ENCODE measurements at places on chromosomes 7 and 10.

GRCh38 chr7:95688931-95689495, 83.3 kb upstream of the DYNC1I1 start:
- no peak for DNase-seq

GRCh38 chr7:80771523-80771922, 133.1 kb downstream of the CD36 start:
- DNase-seq, result no peak

DNA sequence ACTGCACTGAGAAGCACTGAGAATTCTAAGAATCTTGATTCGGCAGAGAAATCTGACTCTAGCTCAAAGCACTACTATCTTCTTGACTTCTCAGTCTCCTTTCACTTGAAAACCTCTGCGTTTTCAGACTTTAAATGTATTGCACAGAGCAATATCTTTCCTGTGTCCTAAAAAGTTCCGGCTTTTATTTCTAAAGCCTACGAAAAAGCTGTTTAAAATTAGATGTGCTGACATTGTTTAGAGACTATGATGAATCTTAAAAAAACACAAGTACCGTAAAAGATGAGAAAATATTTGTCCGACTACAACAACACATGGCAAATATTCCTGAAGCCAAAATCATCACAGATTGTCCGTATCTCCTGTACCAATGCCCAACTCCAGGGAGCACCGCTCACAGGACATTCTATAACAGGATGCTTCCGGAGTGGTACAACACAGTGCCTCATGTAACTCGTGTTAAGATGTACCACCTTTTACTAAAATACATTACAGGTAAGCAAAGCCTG, 136.9 kb downstream of the CUBN start:
- DNase-seq, result no peak

GRCh38 chr10:104021246-104021645, 54.3 kb downstream of the SLK start:
- DNase-seq, result no peak

DNA sequence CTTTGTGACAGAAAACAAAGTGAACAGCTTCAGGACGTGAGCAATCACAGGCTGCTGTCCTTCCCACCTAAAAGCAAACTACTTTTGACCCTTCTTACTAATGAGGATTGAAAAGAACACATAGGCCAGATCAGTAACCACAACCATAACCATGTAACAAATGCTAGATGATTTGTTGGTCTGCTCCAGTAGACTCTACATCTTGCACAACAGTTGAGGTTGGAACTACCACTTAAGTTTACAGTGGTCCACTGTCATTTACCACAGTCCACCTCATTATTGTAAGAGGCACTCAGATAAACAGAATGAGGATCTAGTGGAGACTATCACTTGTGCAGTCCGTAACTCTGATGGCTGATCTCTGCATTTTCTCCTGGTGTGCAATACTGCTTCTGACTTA, 27.8 kb downstream of the NET1 start:
- DNase-seq, result no peak

DNA sequence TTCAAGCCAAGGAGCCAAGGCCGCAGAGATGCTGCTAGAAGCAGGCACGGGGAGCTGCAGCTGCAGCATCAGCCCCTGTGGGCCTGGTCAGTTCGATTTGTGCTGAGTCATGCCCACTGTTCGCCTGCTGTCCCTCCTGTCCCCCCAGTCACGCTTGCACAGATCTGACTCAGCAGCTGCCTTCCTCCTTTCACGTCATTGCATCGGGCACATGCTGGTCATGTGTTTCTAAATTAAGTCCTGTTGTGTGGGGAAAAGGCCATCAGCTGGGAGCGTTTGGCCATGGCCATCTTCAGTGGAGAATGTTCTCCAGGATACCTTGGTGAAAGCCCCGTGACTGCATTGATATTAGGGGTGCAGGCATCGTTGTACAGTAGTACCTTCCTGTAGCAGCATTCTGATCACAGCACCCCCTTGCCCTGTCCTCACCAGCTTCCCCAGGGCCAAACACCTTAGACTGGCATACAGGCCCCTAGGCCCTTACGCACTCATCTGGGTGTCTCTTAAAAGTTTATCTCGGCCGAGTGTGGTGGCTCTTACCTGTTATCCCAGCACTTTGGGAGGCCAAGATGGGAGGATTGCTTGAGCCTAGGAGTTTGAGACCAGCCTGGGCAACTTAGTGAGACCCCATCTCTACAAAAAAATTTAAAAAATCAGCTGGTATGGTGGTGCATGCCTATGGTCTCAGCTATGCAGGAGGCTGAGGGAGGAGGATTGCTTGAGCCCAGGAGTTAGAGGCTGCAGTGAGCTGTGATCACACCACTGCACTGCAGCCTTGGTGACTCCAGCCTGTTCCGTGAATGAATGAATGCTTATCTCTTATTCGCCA, 23.2 kb downstream of the POR start:
- DNase-seq, result no peak

- DNase-seq, result no peak
Measured at GRCh38 chr7:5683280-5683670, 98.2 kb downstream of the RNF216 start.

DNA sequence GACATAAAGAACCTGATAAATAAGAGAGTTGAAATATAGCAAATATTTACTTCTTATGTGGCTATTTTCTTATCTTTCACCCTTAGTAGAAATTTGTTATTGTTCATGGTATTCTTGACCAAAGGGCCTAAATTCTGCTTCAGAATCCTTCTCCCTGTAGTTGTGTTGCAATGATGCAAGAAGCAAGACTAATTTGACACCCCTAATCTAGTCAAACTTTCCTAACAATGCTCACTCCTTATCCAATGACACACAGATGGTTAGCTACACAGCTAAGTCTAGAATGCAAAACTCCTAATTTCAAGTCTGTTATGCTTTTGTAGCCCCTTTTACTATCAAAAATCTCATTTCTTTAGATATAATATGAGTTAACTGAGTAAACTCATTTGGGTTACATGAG, 56.1 kb downstream of the TWIST1 start:
- no peak for DNase-seq

- no peak for DNase-seq
Measured at GRCh38 chr7:149669121-149669818, 104.1 kb downstream of the ZNF467 start.

DNA sequence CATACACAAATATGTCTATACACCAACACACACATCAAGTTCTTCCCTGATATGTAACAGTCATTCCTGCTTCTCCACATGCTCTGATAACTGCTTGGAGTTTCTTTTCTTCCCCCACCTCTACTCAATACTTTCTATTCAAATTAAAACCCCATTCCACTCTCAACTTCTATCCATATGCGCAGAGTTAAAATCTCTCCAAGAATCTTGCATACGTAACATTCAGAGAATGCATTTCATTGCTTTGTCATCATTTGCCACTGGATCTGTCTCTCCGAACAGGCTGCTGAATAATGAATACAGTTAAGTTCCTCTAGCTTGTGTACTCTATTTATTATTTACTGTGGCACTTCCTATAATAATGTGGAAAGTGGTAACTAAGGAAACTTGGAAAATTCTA, 68.8 kb downstream of the DGKB start:
- DNase-seq, result no peak

GRCh38 chr7:124033095-124033806, 384 bp upstream of the TMEM229A start:
- DNase-seq, result no peak

GRCh38 chr7:46153583-46153950, 232.5 kb upstream of the IGFBP3 start:
- no peak for DNase-seq

DNA sequence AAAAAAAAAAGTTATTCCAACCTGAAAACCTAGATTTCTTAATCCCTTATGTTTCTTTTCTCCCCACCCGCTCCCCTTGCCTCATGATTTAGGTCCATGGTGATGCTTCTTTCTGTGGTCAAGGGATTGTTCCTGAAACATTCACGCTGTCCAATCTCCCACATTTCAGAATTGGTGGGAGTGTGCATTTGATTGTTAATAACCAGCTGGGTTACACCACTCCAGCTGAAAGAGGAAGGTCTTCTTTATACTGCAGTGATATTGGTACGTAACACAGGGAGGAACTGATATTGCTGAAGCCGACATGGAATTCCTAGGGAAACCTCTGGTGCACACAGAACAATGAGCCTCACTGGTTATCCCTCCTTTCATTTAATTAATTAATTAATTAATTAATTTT, 22.7 kb downstream of the DHTKD1 start:
- DNase-seq, result no peak

GRCh38 chr7:81003326-81003725, 84.5 kb upstream of the SEMA3C start:
- no peak for DNase-seq

DNA sequence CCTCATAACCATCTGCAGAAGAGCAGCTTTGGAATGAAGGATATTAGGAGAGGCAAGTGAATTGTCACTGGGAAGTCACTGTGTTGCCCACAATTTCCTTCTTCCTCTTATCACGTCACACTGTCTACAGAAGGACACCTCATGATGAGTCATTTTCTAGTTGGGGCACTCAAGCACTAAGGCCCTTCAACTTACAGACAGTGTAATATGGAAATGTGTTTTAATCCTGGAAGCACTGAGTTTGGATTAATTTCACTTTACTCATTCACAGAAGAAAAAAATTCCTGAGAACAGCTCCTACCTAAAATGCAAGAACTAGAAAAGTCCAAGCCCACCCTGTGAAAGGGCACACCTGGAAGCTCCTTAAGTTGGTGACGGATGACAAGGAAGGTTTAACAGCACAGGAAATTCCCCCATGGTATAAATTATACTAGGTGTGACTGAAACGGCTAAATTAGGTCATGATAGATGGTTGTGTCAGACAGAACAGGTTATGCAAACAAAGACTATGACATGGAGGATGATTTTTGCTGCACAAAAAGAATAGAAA, 56.6 kb downstream of the PARD3 start:
- no peak for DNase-seq

- no peak for DNase-seq
Measured at GRCh38 chr10:97915346-97916131, 65.9 kb downstream of the GOLGA7B start.

GRCh38 chr10:95254629-95255028, 36.2 kb downstream of the PDLIM1 start:
- DNase-seq, result no peak

GRCh38 chr7:1562597-1563051, 6.6 kb upstream of the TMEM184A start:
- no peak for DNase-seq

DNA sequence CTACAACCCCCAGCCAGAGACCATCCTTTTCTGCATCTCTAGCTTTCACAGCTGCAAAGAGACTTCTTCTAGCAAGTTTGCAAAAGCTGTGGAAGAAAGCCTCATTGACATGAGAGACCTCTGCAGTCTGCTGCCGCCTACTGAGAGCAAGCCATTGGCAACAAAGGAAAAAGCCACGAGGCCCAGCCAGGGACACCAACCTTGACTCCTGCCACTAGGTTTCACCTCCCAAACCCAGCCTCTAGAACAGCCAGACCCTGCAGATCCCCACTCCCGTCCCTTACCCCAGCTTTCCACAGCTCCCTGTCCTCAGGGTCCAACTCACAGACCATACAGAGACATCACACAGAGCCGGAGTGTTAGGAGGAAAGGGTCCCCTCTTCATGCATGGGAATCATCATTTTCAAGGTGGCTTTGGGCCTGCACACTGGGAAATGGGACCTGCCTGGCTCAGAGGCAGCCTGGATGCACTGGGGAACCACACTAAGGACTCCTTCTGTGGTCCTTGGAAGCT, 14.6 kb upstream of the C10orf53 start:
- DNase-seq, result no peak

- no peak for DNase-seq
Measured at GRCh38 chr7:41437257-41438196, 265.4 kb downstream of the INHBA start.

GRCh38 chr7:100933734-100934133, 15.6 kb upstream of the MUC3A start:
- DNase-seq, result no peak

GRCh38 chr10:5575482-5576153, 50.9 kb downstream of the CALML3 start:
- no peak for DNase-seq

- no peak for DNase-seq
Measured at GRCh38 chr7:156823435-156823834, 69.5 kb downstream of the LMBR1 start.

- DNase-seq, result no peak
Measured at GRCh38 chr7:138935465-138936011, 45.7 kb downstream of the KIAA1549 start.

- no peak for DNase-seq
Measured at GRCh38 chr10:11765141-11765540, 23.0 kb downstream of the ECHDC3 start.

- no peak for DNase-seq
Measured at GRCh38 chr7:128115336-128115820, 84.1 kb upstream of the LRRC4 start.

DNA sequence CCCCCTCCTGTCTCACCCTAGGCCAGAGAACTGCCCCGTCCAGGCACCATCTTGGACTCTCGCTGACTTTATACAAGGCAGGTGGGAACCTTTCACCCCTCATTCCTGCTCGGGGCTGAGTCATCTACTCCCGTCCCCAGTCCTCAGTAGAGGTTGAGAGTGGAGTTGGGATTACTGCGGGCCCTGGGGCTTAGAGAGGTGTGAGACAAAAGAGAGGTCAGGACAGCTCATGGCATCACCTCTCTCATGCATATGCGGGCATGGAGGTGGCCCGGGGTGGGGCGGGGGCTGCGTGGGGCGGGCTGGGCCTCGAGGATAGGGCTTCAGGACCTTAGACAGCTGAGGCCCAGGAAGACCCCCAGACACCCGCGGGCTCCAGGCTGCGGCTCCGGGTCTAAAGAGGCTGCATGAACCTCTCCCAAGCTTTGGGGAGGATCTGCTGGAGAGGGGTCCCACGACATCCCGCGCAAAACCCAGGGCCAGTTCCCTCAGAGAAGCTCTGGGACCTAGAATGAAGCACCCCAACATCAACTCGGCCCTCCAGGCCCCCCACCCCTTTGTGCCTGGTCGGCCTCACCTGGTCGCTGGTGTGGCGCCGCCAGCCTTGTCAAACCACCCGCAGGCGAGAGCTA, 317 bp downstream of the PDZD7 start:
- no peak for DNase-seq

- DNase-seq, result no peak
Measured at GRCh38 chr10:80539421-80540031, 1.8 kb downstream of the SH2D4B start.

DNA sequence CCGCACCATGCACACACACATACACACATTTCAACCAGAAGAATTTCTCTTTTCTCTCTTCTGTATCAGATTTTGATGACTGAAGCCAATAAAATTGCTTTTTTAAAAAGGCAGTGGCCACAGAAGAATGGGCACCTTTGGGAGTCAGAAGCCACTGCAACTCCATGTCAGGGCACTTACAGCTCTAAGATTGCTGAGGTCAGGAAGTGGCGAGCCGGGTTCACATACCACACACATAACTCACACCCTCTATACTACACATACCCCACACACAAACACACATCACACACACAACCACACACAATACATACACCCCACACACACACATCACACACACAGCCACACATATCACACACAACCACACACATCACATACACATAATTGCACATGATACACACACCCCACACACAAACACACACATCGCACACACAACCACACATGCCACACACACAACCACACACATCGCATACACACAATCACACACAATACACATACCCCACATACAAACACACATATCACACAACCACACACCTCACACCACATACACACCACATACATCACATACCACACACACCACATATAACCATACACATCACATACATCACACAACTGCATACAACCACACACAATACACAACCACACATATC, 31.2 kb downstream of the GPRIN2 start:
- DNase-seq, result no peak

GRCh38 chr10:30751678-30752331, 122.3 kb upstream of the LYZL2 start:
- peak; percentile 66 for DNase-seq

GRCh38 chr10:88390041-88390440, 193.1 kb downstream of the RNLS start:
- no peak for DNase-seq

Data from stimulated activated CD4-positive, alpha-beta T cell treated with anti-CD3 and anti-CD28 coated beads, Interleukin-4, amount 100 ng/mL, for 1 hour (primary cell).